Tibial nerve (tissue), 4 donors: ENCODE measurements at places on chromosomes 5 and 9. TPM values are rescaled to one million over a fixed set of nuclear protein-coding genes. Genes with fewer than 3 reads are reported as not detected.

Gene ZNF366
- 4.4 TPM for total RNA-seq

Gene CCDC152
- 2.9 TPM for total RNA-seq

Gene NUP188
- 22.9 TPM for total RNA-seq

DNA sequence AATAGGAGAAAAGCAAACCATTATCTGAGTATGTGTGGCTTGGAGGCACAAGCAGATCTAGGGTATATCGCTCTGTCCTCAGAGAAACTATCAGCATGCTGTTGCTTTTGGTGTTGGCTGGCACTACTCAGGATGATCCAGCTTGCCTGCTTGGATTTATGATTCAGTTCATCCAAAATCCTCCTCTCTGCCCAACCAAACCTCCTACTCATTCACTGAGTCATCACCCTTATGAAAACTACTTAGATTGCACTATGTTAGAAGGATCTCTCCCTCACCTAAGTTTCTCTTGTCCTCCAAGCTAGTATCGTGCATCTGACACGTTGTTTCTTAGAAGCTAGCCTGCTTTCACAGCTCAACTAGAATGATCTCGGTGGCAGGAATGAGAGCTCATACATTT, 14.2 kb upstream of the ZBED3 start:
- no peaks in the 10 kb centered on the region for H3K36me3 ChIP-seq
- no peaks in the 10 kb centered on the region for H3K4me1 ChIP-seq
- H3K27ac ChIP-seq: no peak overlapping the region
- H3K27me3 ChIP-seq: no peaks in the 10 kb centered on the region
- H3K4me3 ChIP-seq: no peak overlapping the region
- DNase-seq: no peak

DNA sequence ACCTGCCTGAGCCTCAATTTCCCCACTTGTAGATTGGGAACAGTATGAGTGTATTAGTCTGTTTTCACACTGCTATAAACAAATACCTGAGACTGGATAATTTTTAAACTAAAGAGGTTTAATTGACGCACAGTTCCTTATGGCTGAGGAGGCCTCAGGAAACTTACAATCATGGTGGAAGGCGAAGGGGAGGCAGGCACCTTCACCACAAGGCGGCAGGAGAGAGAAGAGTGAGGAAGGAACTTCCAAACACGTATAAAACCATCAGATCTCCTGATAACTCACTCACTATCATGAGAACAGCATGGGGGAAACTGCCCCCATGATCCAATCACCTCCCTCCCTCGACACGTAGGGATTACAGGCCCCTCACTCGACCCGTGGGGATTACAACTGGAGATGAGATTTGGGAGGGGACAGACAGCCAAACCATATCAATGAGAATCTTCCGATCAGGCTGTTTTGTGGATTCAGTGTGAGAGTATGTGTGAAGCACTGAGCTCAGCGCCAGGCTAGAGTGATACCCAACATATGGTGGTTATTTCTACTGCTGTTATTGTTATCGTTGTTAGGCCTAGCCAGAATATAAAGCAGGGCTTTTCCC, 14.6 kb upstream of the LMX1B start:
- no peaks in the 10 kb centered on the region for H3K36me3 ChIP-seq
- no peak overlapping the region for H3K4me3 ChIP-seq
- DNase-seq: no peak
- H3K4me1 ChIP-seq: no peaks in the 10 kb centered on the region
- no peak overlapping the region for H3K27ac ChIP-seq

- peak overlapping the region; percentile 27 for H3K27ac ChIP-seq
- no peak for DNase-seq
- no peak overlapping the region for H3K4me3 ChIP-seq
- no peaks in the 10 kb centered on the region for H3K27me3 ChIP-seq
Observed at GRCh38 chr5:141940695-141941271, 17.1 kb downstream of the DELE1 start.

- no peak overlapping the region for H3K4me3 ChIP-seq
- no peak overlapping the region for H3K27ac ChIP-seq
- H3K4me1 ChIP-seq: no peaks in the 10 kb centered on the region
- no peak for DNase-seq
- no peaks in the 10 kb centered on the region for H3K27me3 ChIP-seq
Observed at GRCh38 chr9:3478549-3478953, 47.2 kb downstream of the RFX3 start.

DNA sequence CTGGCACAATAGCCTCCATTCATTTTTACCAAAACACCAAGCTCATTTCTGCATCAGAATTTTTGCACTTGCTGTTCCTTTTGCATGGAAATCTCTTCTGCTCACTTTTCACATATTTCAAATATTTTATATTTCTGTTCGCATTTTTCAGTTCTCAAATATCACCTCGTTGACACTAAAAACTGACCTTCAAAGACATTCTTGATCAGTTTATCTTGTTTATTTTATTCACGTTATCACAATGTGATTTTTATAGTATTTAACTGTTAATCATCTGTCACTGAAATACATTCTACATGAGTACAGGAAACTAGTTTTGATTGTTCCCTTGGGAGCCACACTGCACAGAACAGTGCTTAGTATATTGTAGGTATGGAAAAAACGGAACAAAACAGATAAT, 29.6 kb downstream of the CDH10 start:
- H3K27ac ChIP-seq: no peak overlapping the region
- no peak for DNase-seq
- no peaks in the 10 kb centered on the region for H3K27me3 ChIP-seq
- no peaks in the 10 kb centered on the region for H3K36me3 ChIP-seq
- no peaks in the 10 kb centered on the region for H3K4me1 ChIP-seq
- H3K4me3 ChIP-seq: no peak overlapping the region
